Small intestine (tissue), 16 donors: ENCODE measurements at places on chromosomes 3 and 15.

DNA sequence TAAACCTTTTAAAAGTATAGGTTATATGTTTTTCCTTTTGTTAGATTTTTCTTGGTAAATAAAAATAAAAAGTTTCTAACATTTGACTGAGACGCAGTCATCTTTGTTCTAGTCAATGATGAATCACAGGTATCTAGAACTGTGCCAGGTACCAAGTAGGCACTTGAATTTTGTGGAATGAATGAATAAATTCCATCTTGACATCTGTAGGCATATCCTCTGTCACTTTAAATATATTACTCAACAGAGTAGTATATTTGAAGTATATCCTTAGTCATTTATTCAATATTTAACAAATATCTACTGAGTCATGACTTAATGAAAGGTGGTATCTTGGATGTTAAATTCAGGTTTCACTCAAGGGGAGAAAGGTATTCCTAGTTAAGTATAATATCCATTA, 828.4 kb downstream of the TUSC7 start:
- no peak for DNase-seq
- no peak overlapping the region for H3K27ac ChIP-seq
- no peak overlapping the region for H3K4me3 ChIP-seq
- no peaks in the 10 kb centered on the region for H3K27me3 ChIP-seq

DNA sequence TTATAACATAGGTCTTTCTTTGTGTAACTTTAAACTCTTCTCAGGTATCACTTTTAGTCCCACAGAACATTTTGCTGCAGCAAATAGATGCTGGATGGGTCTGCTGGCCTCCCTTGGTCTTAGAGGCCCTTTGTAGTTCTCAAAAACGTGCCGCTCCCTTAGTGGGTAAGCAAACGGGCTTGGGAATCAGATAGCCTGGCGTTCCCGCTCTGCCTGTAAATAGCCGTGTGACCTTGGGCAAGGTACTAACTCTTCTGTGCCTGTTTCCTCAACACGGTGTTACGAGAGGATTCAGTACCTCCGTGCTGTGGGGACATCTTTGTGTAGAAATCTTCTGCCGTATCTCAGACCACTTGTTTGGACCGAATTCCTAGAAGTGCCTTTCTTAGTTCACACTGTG, 64.4 kb downstream of the DNAJB8 start:
- no peak overlapping the region for H3K4me3 ChIP-seq
- no peaks in the 10 kb centered on the region for H3K27me3 ChIP-seq
- no peak overlapping the region for H3K27ac ChIP-seq

DNA sequence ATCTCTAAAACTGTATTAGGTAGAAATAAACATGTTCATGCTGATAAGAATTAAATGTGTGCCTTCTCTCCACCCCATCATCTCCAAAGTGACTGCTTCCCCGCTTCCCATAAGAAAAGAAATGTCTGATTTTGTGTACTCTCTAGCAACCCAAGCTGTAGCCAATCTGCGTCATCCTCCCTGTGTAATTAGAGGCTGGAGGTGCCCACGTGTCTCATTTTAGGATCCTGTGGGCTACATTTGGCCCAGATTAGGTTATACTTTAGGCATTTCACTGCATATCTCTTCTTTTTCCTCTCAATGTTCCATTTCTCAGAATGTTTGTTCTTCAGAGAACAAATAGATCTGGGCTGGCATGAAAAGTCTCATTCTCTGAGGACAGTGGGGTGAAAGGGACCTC, 19.3 kb upstream of the ZNF148 start:
- no peak for DNase-seq
- no peaks in the 10 kb centered on the region for H3K4me1 ChIP-seq
- H3K36me3 ChIP-seq, result no peaks in the 10 kb centered on the region
- H3K27ac ChIP-seq, result no peak overlapping the region
- H3K27me3 ChIP-seq, result no peaks in the 10 kb centered on the region
- H3K4me3 ChIP-seq, result no peak overlapping the region

GRCh38 chr3:62873761-62874710, 1.2 kb downstream of the CADPS start:
- peak; percentile 69 for DNase-seq
- H3K27ac ChIP-seq, result peak overlapping the region; percentile 27
- peak overlapping the region; percentile 58 for H3K4me3 ChIP-seq
- no peaks in the 10 kb centered on the region for H3K4me1 ChIP-seq
- H3K36me3 ChIP-seq, result no peaks in the 10 kb centered on the region
- peaks cover 2% of the 10 kb centered on the region for H3K27me3 ChIP-seq

DNA sequence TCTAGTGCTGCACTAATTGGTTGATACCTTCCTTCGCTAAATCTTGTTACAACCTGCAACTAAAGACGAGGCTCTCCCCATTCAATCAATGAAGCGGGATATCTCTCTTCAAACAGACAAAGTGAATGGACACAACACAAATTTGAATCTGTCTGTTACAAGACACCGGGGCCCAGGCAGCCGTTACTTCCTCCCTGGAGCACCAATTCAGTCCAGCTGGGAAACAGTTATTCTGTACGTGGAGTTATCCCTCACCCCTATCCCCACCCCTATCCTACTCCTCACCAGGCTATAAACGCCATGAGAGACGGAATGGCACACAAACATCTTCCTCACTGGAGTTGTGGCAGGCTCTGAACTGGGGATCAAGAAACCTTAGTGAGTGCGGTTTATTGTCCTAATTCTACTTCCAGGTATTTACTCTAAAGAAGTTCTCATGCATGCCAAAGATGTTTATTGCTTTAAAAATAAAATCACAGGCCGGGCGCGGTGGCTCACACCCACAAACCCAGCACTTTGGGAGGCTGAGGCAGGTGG, 181.8 kb downstream of the FOXP1 start:
- DNase-seq, result no peak
- no peak overlapping the region for H3K4me3 ChIP-seq
- peaks cover 7% of the 10 kb centered on the region for H3K36me3 ChIP-seq
- H3K27ac ChIP-seq, result no peak overlapping the region
- no peaks in the 10 kb centered on the region for H3K4me1 ChIP-seq

GRCh38 chr3:177860184-177860583, 662.9 kb upstream of the TBL1XR1 start:
- H3K27ac ChIP-seq, result no peak overlapping the region
- no peak overlapping the region for H3K4me3 ChIP-seq
- H3K27me3 ChIP-seq, result no peaks in the 10 kb centered on the region
- no peaks in the 10 kb centered on the region for H3K4me1 ChIP-seq

GRCh38 chr15:90059208-90059985, 42.9 kb downstream of the IDH2 start:
- peaks cover 53% of the 10 kb centered on the region for H3K36me3 ChIP-seq
- no peaks in the 10 kb centered on the region for H3K27me3 ChIP-seq
- peak; percentile 73 for DNase-seq
- peak overlapping the region; percentile 75 for H3K27ac ChIP-seq
- no peak overlapping the region for H3K4me3 ChIP-seq

- H3K36me3 ChIP-seq, result no peaks in the 10 kb centered on the region
- no peaks in the 10 kb centered on the region for H3K4me1 ChIP-seq
- no peaks in the 10 kb centered on the region for H3K27me3 ChIP-seq
- DNase-seq, result no peak
Observed at GRCh38 chr3:54988838-54989630, 61.2 kb upstream of the LRTM1 start.

DNA sequence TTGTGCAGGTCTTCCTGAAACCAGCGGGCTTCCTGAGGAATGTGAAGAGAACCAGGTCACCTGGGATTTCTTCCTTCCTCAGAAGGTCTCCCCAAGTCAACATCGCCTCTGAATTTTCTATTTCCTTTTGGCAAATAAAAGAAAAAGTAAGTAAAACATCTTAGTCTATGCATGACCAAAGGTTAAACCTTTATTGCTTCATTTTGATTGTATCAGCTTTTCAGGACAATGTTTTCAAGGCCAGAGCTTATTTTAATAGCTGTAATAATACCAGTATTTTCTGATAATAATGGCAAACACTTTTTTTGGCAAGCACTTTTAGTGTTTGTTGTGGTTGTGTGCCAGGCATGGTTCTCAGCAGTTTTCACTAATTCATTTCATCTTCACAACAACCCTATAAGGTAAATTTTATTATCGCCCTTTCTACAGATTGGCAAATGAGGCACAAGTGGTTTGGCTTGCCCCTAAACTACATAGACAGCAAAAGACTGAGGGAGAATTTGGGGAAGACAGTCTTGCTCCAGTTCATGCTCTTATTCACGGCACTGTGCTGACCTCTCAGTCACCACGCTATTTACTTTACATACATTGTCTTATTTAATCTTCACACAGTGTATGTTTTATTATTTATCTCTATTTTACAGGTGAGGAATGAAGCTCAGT, 110.4 kb downstream of the RPL22L1 start:
- no peaks in the 10 kb centered on the region for H3K27me3 ChIP-seq
- H3K27ac ChIP-seq, result no peak overlapping the region
- no peak overlapping the region for H3K4me3 ChIP-seq
- H3K36me3 ChIP-seq, result no peaks in the 10 kb centered on the region
- H3K4me1 ChIP-seq, result peaks cover 1% of the 10 kb centered on the region
- DNase-seq, result peak; percentile 63
